ENCODE measurements at places on chromosomes 2 and 18.

- DNase-seq, result no peak
These were observed 78.3 kb downstream of the RND3 start for GRCh38 chr2:150409196-150409595.

DNA sequence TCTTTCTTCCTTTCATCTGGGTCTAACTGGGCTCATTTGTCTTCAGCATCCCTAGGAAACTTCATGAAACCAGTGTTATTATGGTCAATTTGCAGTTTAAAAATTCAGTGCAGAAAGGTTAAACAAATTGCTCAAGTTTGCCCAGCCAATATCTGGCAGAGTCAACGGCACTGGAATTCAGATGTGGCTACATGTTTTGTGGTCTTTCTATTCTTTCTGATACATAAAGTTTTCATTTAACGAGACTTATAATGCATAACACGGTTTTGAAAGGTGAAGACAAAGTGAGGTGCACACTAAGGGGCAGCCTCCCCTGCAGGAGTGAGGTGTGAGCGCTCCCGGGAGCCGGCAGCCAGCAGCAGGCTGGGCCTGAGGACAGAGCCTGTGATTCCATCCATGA, 164.6 kb downstream of the RTP5 start:
- no peak for DNase-seq

GRCh38 chr2:222751821-222752719, 80.6 kb downstream of the MOGAT1 start:
- DNase-seq, result no peak

- DNase-seq, result no peak
These were observed 116.4 kb downstream of the INO80D start for GRCh38 chr2:205969584-205969983.

GRCh38 chr2:238010572-238010971, 43.8 kb downstream of the UBE2F start:
- no peak for DNase-seq

GRCh38 chr2:161273038-161273760, 35.0 kb upstream of the PSMD14 start:
- DNase-seq, result peak; percentile 2

DNA sequence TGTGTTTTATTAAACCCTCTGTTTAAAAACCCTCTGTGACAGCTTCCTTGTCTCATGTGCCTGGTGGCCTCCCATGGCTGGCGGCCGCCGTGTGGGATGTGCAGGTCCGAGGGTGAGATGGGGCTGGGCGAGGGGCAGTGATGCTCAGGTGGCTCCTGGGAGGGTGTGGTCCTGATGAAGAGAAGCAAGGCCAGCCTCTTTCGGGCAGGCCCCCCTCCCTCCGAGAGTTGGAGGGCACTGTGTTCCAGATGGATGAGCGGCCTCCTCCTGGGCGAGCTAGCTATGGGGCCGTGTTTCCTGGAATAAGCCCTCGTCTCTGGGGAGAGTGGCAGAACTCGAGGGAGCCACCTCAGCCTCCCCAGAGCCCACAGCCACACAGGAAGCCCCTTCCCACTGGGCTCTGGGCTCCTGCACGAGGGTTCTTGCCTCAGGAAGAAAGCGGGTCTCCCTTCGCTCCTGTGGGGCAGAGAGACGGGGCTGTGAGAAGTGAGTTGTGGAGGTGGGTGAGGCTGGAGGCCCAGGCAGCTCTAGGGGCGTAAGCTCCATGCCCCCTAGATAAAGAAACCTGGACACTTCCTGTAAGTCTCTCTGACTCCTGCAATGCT, 72.1 kb downstream of the ASB1 start:
- DNase-seq, result no peak

- no peak for DNase-seq
These were observed 1271.7 kb upstream of the SLC39A10 start for GRCh38 chr2:194385376-194385775.

DNA sequence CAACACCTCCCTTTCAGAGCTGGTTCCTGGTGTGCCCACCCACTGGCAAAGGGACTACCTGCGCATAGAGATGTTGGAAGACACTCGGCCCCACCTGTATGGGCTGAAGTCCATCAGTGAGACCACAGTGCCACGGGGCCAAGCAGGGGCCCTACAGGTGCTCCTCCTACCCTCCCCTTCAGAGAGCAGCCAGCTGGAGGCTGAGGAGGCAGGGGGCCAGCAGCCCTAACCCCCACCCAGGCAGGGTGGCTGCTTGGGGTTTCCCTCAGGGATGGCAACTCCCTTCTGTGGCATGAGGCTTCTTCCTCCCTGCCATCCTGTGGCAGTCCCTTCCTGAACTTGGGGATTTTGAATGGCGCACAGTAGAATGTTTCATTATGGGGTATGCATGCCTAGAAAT, 125.3 kb downstream of the NCK2 start:
- DNase-seq, result no peak

DNA sequence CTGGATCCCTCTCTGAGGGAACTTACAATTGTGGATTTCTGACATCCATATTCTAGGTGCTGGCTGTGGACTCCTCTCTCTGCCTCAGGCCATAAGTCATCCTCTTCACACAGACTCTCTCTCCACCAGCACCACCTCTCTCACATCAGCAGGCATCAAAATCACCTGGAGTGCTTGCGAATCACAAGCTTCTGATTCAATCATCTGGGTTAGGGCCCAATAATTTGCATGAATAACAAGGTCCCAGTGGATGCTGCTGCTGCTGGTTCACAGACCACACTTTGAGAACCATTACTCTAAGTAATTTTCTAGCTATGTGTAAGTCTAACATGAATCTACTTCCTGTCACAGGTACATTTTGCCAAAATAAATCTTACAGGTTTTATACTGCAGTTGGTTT, 214.9 kb downstream of the DSEL start:
- no peak for DNase-seq

- no peak for DNase-seq
These were observed 70.4 kb downstream of the CWC22 start for GRCh38 chr2:179936654-179937053.

DNA sequence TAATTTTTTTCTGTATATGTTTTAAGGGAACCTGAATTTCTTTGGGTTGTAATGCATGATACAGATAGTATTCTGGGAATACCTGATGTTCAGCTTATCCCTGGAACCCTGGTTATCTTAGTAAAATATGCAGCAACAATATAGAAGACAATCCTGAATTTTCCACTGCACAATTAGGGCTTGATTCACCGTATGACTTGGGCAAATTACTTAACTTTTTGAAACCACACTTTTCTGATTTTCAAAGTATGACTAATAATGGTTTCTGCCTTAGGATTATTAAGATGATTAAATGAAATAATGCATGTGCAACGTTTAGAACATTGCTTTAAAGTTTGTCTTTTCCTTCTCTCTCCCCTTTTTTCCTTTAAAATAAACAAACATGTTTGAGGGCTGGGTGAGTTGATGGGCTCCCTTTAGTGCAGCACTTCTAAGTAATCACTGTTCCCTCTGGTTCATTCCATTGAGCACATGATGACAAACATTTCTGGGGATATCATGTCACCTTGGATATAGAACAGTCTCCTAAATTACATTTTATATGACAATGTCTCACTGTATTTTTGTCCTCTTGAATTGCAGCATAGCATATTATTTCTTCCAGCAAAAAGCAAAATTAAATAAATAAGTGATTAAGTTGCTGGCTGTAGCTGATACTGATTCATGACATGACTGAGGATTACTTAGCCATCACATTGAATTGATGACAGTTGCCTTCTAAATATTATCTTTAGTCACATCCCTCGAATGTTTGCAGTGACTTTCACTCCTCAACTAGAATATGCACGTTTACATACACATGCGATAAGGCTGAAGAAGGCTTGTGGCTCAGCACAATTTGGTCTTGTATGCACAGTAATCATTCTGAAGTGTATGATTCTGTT, 254.5 kb downstream of the NEDD4L start:
- DNase-seq, result no peak

DNA sequence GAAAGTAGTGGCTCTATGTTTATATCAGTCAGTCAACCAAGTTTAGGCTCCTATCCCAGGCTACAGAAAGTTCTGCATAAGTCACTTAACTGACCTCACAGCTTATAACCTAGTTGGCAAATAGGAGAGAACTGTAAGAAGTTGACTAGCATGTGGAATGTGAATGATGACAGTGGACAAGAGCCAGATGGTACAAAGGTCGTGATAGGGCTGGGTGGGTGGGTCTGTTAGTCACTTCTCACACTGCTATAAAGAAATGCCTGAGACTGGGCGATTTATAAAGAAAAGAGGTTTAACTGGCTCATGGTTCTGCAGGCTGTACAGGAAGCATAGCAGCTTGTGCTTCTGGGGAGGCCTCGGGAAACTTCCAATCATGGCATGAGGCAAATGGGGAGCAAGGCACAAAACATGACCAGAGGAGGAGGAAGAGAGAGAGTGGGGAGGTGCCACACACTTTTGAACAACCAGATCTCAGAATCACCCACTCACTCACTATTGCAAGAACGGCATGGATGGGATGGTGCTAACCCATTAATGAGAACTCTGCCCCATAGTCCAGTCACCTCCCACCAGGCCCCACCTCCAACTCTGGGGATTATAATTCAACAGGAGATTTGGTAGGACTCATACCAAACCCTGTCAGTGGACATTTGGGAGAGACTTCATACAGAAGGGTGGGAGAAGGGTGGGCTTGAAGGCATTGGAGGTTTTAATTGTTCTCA, 68.8 kb downstream of the LTBP1 start:
- no peak for DNase-seq

- DNase-seq, result no peak
These were observed 154.9 kb downstream of the AQP4 start for GRCh38 chr18:26710470-26711096.

DNA sequence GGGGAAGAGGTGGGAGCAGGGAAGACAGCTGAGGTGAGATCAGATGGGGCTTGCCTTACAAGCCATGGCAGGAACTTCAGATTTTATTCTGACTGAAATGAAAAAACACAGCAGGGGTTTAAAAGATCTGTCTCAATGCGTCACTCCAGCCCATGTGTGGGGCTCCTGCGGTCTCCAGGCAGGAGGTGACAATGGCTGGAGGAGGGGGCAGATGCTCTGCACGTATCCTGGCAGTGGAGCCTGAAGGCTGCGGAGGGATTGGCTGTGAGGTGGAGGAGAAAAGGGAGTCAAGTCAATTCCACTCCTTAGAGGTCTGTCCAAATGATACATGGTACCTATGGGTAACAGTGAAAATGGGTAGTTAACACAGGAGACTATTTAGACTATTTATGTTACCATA, 40.5 kb upstream of the KIDINS220 start:
- no peak for DNase-seq

GRCh38 chr18:26875040-26875654, 9.6 kb upstream of the AQP4 start:
- DNase-seq, result no peak

DNA sequence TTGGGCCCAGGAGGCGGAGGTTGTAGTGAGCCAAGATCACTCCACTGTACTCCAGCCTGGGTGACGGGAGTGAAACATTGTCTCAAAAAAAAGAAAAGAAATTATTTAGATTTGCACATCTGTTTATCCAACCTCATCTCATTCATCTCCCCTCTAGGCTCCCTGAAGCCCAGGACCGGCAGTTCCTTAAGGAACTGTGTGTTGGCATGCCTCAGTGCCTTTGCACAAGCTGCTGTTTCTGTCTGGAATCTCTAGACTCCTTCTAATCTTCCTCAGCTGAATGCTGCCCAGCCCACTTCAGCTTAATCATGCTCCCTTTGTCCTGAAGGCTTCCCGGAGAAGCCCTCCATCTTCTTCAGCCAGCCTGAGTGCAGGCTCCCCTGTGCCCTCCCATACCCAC, 10.9 kb upstream of the RFX8 start:
- DNase-seq, result no peak

GRCh38 chr2:37550190-37550589, 121.3 kb downstream of the CDC42EP3 start:
- DNase-seq, result no peak

GRCh38 chr2:201420442-201421113, 30.7 kb downstream of the TRAK2 start:
- no peak for DNase-seq

GRCh38 chr18:42706618-42707017, 408.9 kb downstream of the RIT2 start:
- peak; percentile 83 for DNase-seq

Data from NCI-H774 (cell line).